ENCODE measurements at places on chromosomes 5 and 9. TPM values are rescaled to one million over a fixed set of nuclear protein-coding genes. Genes with fewer than 3 reads are reported as not detected.

N4BP3 gene
- not detected for total RNA-seq

GABRA6 gene
- total RNA-seq, result not detected

DNA sequence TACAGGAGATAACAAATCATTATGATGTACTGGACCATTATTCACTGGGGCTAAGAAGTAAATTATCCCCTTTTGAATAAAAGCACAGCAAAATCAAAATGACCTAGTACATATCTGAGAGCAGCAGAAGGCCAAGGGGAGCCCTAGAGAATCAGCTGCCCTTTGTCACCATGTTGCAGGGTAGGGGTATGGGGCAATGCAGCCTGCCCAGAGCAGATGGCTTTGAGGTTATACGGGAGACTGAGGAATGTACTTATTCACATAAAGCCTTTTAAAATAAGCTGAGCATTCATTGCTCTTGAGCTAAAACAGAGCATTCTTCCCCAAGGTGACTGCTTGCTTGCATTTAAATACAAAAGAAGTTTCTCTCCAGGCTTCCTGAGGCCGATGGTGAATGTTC, 2.6 kb upstream of the TNFAIP8 start:
- DNase-seq, result no peak

IL7R gene
- total RNA-seq, result 12.7 TPM

- no peak for DNase-seq
Measured at GRCh38 chr9:38486837-38487236, 62.6 kb upstream of the IGFBPL1 start.

- DNase-seq, result no peak
Measured at GRCh38 chr5:159905496-159905895, 10.8 kb upstream of the ADRA1B start.

DNA sequence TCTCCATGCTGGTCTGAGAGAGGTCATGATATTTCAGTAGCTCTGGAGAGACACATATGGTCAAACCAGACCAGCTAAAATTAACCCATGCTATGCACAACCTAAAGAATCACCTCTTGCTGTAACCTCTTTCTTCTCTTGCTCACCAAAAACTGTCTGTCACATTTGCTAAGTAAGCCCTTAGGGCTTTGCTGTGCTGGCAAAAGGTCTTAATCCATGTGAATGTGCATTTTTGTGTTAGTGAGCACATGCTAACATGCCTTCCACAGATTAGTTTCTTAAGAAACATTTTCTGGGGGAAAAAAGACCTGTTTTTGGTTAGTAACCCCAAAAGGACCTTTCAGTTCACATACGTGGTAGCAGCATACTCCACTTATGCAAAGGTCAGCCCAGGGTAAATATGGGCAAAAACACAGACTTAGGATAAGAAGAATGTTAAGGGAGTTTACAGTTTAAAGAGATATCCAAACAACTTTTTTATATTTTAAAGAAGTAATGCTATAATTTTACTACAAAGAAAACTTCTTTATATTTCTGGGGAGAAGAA, 124.2 kb upstream of the CCDC152 start:
- DNase-seq, result no peak

DNA sequence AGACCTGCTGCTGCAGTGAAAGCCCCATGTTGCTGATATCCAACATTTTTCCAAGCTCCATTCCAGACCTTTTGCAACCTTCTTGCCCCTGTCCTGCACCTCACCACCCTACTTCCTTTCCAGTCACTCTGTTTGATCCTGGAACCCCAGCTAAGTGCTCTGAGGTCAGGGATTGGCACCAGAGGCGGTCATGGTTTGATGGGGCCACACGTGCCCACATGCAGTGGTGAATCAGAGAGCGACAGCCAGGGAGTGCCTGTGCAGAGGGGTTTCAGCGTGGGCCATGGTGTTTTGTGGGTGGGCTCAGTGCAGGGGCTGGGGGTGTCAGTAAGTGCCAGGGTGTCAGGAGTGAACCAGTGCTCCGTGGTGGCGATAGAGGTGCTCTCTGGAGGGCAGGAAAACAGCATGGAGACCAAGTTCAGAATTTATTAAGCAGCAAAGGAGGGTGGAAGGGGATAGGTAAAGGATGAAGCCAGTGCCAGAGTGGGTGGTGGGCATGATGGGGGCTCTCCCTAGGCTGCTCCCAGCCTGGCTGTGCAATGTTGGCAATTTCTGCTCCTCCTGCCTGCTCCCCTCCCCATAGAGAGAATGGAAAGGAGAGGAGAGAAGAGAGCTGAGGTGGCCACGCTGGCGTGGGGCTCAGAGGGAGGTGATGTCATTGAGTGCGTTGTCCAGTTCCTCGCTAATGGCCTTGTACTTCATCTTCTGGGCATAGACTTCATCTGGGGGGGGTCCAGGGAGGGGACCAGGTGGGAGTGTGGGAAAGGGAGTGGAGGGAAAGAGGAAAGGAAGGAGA, 7.0 kb downstream of the TPM2 start:
- no peak for DNase-seq

PTPRD gene
- 19.6 TPM for total RNA-seq

DNA sequence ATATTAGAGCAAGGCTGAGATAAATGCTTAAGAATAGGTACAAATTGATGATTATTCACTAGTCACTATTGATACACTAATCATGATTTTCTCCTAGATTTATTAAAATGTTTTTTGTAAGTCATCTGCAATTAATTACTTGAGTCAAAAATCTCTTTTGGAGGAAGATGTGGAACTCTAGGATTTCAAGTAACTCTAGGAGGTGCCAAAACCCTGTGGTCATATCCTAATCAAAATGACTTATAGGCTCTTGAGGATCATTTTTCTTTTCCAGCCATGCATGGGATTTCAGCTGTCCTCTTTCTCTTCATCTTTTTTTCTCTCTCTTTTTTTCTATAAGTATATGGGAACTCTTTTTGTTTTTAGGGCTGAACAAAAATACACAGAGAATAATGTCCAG, 141.8 kb upstream of the CD180 start:
- DNase-seq, result no peak

FOCAD gene
- total RNA-seq, result 45.9 TPM

ABCA1 gene
- 79.7 TPM for total RNA-seq

DNA sequence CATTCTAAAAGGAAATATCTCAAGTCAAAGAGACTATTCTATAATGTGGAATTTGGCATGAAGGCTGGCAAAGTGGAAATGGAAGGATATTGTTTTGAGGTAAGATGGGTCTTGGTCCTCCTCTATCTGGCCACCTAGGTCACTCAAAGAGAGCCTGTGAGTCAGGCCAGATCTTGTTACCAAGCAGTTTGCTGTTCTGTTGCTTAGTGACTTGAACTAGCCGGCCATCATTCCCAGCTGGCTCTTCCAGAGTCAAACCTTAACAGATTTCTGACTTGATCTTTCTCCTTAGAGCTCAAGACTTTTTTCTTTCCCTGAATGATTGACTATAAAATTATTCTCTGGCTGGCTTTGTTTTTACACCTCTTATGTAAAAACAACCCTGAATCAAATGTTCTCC, 136.1 kb downstream of the PDE4D start:
- no peak for DNase-seq

SLC46A2 gene
- 2.7 TPM for total RNA-seq

GRCh38 chr9:109409773-109410397, 88.2 kb downstream of the PTPN3 start:
- no peak for DNase-seq

SYK gene
- 23.3 TPM for total RNA-seq

DNA sequence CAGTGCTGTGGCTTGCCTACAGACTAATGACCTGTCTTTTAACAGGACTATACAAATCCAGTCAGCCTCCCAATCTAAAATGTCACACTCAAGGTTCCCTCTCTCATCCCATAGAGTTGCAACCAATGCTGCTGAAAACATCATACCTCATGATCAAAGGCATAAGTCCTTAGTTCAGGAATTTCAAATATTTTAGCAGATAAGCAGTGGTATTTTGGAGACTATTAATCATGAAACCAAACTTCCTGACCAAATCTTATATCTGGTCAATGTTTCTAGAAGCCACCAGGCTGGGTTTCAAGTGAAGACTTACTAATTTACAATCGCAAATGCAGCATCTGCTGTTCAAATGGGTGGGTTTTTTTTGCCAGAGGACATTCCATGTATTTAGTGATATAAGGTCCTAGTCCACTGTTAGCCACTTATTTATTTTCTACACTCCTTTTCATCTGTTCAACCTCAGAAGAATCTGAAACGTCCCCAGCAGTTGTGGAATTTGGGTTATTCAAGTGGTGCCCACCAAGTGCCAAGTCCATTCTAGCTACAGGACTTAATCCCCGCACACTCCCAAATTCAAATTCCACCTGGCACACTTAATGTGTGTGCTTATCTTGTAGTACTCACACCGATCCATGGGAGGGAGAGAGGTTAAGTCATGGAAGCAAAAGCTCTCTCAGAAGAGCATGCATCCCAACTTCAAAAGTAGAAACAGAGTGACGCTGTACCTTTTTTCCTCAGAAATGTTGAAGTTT, 5.8 kb downstream of the TAS2R1 start:
- no peak for DNase-seq

DIMT1 gene
- total RNA-seq, result 29.2 TPM

GRCh38 chr9:36995927-36996705, 38.0 kb downstream of the PAX5 start:
- no peak for DNase-seq

AGPAT2 gene
- 50.2 TPM for total RNA-seq

DNA sequence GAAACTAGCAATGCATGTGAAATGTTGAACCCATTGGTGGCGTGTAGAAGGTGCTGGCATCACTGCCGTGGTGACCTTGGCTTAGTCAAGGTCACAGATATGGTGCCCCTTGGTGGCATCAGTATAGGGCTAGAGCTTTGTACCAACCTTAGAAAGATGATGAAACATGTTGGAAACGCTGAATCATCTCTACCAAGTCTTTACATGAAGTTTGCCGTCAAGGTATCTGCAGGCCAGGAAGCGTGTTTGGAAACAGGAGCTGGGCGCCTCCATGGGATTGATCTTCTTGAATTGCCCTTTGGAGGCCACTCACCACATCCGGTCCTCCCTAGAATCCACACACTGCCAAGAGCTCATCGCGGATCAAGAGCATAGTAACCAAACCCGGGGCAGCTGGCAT, 16.9 kb upstream of the BOD1 start:
- no peak for DNase-seq

DNA sequence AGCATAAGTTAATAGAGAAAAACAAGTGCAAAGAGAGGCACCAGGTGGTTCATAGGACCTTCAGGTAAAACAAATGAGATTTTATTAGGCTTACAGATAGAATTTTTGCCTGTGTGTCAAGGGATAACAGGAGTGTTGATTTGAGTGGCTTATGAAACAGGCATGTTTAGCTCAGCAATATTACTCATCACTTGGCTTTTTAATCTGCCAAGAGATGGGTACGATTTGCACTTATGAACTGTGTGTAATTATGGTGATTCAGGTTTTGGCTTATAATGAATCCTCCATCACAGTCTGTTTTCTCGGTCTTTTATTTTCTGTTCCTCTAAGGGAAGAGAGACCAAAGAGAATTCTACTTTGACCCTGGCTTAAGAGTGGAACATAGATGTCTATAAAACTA, 199.3 kb downstream of the DMRTA1 start:
- DNase-seq, result no peak

DNA sequence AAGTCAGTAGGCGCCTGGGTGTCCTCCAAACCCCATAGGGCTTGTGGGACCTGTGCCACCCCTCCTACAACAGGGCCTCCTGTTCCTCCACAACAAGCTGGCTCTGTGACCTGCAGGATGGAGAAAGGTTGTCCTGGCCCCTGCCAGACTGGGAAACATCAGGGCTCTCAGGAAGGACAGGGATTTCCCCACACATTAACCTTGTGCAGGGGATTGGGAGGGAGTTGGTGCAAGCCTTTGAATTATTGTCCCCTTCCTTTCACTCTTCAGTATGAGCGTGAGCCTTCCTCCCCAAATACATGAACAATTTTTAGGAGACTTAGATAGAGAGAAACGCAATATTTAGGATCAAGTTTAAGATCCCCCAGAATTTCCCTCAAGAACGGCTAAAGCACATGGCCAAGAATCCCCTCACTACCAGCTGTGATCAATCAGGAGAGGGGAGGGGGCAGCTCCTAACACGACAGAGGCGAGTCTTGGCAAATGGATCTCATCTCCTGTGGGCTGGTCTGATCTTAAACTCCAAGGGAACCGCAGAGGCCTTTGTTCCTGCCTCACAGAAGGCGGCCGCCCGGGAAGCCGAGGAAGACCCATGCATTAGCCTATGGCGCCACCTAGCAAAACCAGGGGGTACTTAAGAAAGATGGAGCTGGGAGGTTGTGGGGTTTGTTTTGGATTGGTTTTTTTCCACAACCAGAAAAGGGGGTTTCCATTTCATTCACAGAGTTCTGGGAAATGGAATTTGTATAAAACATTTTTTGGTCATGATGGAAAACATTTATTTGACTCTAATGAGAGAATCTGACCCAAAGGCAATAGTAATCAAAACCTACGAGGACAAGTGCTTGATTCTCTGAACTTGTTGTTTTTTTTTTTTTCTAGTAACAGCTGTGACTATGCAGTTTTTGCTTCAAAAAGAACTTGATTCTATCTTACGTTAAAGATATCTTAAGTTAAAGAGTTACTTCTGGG, 36.1 kb upstream of the OSMR start:
- peak; percentile 50 for DNase-seq

DNA sequence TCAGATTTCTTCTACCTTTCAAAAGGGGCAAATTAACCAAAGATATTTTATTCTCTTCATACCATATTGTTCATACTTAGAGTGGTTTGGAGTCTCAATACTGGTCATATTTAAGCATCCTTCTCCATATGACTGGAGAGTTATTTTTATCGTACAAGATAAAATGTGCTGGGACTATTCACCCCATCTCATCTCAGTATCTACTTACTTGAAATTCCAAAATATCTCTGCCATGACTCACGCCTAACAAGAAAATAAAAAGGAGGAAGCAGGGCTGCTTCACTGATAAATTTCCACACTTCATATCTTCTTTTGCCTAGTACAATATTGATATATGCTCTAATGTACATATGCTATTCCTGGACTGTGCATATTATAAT, 277.9 kb upstream of the CDH9 start:
- no peak for DNase-seq

BHMT2 gene
- 14.2 TPM for total RNA-seq

GRCh38 chr9:38202336-38202938, 133.4 kb upstream of the SHB start:
- no peak for DNase-seq

SPINK6 gene
- total RNA-seq, result not detected

TMEM141 gene
- 37.8 TPM for total RNA-seq

DNA sequence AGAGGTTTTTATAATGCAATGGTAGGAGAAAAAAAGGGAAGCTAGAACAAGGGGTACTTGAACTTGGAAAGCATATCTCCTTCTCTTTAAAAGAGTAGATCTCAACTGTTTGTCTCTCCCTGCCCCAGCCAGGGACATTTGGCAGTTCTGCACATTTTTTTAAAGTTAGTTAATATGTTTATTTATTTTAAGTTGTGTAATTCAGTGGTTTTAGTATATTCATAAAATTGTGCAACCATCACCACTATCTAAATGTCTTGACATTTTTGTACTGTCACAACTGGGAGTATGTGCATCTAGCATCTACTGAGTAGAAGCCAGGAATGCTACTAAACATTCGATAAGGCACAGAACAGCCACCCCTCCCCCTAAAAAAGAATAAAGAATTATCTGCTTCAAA, 103.5 kb upstream of the DPYSL3 start:
- no peak for DNase-seq

MLANA gene
- not detected for total RNA-seq

- DNase-seq, result no peak
Measured at GRCh38 chr9:101220341-101220740, 164.5 kb downstream of the BAAT start.

- no peak for DNase-seq
Measured at GRCh38 chr5:81140441-81140840, 92.7 kb upstream of the CKMT2 start.

LECT2 gene
- total RNA-seq, result not detected

NMUR2 gene
- not detected for total RNA-seq

- DNase-seq, result no peak
Measured at GRCh38 chr5:60718166-60718892, 18.4 kb upstream of the DEPDC1B start.
